Esophagus squamous epithelium (tissue), 5 donors: ENCODE measurements at places on chromosomes 6 and 20.

GRCh38 chr20:62815066-62815991 is 1.5 kb upstream of the COL9A3 start:
- H3K27ac ChIP-seq: no peak overlapping the region
- H3K4me1 ChIP-seq: peaks cover 47% of the 10 kb centered on the region
- no peak for DNase-seq

DNA sequence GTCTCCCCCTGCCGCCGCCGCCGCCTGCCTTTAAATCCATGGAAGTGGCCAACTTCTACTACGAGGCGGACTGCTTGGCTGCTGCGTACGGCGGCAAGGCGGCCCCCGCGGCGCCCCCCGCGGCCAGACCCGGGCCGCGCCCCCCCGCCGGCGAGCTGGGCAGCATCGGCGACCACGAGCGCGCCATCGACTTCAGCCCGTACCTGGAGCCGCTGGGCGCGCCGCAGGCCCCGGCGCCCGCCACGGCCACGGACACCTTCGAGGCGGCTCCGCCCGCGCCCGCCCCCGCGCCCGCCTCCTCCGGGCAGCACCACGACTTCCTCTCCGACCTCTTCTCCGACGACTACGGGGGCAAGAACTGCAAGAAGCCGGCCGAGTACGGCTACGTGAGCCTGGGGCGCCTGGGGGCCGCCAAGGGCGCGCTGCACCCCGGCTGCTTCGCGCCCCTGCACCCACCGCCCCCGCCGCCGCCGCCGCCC is 474 bp downstream of the CEBPB start:
- H3K27ac ChIP-seq: peak overlapping the region; percentile 98
- H3K4me3 ChIP-seq: peak overlapping the region; percentile 98
- peaks cover 4% of the 10 kb centered on the region for H3K36me3 ChIP-seq
- H3K4me1 ChIP-seq: peaks cover 32% of the 10 kb centered on the region

- H3K4me3 ChIP-seq: peak overlapping the region; percentile 79
- peaks cover 28% of the 10 kb centered on the region for H3K4me1 ChIP-seq
- peak overlapping the region; percentile 75 for H3K27ac ChIP-seq
Measured at GRCh38 chr6:42136508-42137193, 5.8 kb downstream of the C6orf132 start.

DNA sequence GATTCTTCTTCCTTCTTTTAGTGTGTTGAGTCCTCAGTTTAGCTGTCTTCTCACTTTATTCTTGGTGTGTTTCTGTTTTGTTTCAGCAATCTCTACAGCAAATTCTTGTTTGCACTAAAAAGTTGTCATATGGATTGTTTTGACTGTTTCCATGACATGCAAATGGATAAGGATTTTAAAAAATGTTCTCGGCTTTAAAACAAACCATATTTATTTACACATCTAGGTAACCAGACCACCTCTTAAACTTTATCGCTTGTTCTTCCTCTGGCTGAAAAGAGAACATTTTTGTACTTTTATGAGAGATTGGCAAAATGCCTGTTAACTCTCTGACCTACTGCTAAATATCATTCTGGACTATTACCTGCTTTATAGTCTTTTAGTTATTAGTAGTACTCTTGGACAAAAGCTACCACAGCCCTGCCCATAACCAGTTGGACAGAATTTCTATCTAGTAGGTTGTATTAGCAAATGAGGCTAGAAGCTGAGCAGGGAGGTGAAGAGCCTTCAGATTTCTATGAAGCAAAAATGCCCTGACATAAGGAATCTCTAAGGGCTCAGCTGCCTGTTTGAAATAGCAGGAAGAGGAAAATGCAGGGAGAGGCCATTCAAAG is 268.3 kb downstream of the CD109 start:
- H3K4me1 ChIP-seq: no peaks in the 10 kb centered on the region
- no peak overlapping the region for H3K27ac ChIP-seq
- DNase-seq: no peak
- H3K36me3 ChIP-seq: no peaks in the 10 kb centered on the region
- H3K4me3 ChIP-seq: no peak overlapping the region

GRCh38 chr6:131430531-131430930 is 142.5 kb upstream of the ARG1 start:
- H3K4me3 ChIP-seq: no peak overlapping the region
- H3K27me3 ChIP-seq: no peaks in the 10 kb centered on the region
- no peak overlapping the region for H3K27ac ChIP-seq
- H3K4me1 ChIP-seq: no peaks in the 10 kb centered on the region

DNA sequence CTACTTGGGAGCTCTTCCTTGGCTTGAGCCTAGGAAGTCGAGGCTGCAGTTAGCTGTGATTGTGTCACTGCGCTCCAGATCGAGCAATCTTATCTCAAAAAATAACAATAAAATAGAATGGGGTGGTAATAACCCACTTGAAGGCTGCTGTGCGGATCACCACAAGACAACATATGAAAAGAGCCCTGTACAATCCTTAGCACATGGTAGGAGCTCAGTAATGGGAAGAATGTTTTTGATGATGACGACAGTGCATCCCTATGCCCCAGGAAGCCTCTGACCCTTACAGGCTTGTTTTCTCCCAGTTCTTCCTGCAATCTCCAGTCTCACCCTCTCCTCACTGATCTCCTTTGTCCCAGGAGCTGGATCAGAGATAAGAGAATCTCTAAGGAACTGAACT is 15.5 kb downstream of the SCUBE3 start:
- H3K4me1 ChIP-seq: no peaks in the 10 kb centered on the region
- no peak overlapping the region for H3K4me3 ChIP-seq
- H3K27ac ChIP-seq: no peak overlapping the region
- DNase-seq: no peak

DNA sequence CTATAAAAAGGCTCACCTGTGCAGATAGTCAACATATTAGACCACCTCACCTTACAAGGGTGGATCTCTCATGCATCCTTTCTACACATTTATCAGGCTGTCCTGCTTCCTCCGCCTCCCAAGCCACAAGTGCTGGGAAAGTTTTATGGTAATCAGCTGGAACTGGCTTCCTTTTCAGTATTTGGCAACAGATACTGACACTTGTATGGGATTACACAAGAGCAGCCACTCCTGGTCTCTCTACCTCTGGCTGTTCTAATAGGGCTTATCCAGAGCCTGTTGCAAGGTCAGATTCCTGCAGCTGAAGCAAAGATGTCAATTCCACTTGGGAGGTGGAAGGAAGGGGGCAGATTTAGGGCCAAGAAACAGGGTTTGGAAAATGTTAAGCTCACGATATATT is 503 bp upstream of the GPLD1 start:
- H3K4me1 ChIP-seq: peaks cover 20% of the 10 kb centered on the region
- no peak for DNase-seq
- H3K27me3 ChIP-seq: no peaks in the 10 kb centered on the region
- no peaks in the 10 kb centered on the region for H3K36me3 ChIP-seq
- no peak overlapping the region for H3K4me3 ChIP-seq
- no peak overlapping the region for H3K27ac ChIP-seq

DNA sequence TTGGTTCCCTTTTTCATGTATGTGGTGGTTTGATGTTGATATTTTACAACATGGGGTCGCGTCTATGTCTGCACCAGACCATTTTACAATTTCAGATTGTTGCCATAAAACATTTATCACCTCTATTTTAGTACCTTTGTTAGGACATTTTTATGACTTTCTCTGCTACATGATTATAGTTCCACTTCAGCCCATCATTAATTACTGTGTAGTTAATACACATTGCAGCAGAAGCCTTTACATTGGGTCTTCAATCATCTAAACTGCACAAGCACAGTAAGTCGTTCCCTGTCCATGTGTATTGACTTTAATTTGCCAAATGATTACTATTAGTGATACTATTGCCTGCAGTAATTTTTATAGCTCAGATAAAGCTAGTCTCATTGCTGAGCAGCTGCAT is 15.7 kb upstream of the TMEM217 start:
- no peaks in the 10 kb centered on the region for H3K36me3 ChIP-seq
- no peaks in the 10 kb centered on the region for H3K27me3 ChIP-seq
- DNase-seq: no peak
- H3K27ac ChIP-seq: no peak overlapping the region
- H3K4me3 ChIP-seq: no peak overlapping the region

GRCh38 chr6:158780246-158780884 is 38.8 kb downstream of the EZR start:
- no peak overlapping the region for H3K4me3 ChIP-seq
- no peak for DNase-seq
- peaks cover 10% of the 10 kb centered on the region for H3K4me1 ChIP-seq
- no peaks in the 10 kb centered on the region for H3K27me3 ChIP-seq
- H3K36me3 ChIP-seq: peaks cover 28% of the 10 kb centered on the region
- peak overlapping the region; percentile 88 for H3K27ac ChIP-seq

- DNase-seq: no peak
- H3K4me3 ChIP-seq: no peak overlapping the region
- no peaks in the 10 kb centered on the region for H3K27me3 ChIP-seq
- H3K27ac ChIP-seq: no peak overlapping the region
- no peaks in the 10 kb centered on the region for H3K4me1 ChIP-seq
Measured at GRCh38 chr20:8829256-8829655, 239.6 kb upstream of the PLCB4 start.

GRCh38 chr20:45967551-45968080 is 4.4 kb downstream of the ZNF335 start:
- H3K4me1 ChIP-seq: peaks cover 14% of the 10 kb centered on the region
- no peak for DNase-seq
- peaks cover 23% of the 10 kb centered on the region for H3K36me3 ChIP-seq
- H3K27me3 ChIP-seq: no peaks in the 10 kb centered on the region
- H3K4me3 ChIP-seq: no peak overlapping the region

DNA sequence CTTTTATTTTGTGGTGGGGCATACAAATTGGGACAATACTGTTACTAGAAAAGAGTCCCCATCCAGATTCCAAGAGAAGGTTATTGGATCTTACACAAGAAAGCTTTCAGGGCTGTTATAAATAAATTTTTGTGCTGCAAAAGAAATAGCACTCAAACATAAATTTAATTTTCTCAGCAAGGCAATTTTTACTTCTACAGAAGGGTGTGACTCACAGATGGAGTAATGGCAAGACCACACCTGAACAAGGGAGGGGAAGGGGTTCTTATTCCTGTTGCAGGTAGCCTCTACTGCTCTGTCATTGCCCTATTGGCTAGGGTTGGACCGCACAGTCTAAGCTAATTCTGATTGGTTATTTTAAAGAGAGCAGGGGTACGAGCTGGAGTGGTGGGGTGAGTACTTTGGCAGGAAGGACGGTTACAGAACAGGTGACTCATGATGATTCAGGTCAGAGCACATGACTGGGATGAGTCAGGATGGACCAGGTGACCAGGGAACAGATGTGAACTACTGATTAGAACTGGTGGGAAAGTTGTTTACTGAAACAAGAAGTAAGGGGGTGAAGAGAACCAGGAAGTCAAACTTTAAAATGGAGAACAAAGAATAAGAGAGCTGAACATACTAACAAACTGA is 41.1 kb downstream of the CNR1 start:
- no peak overlapping the region for H3K27ac ChIP-seq
- no peaks in the 10 kb centered on the region for H3K27me3 ChIP-seq
- no peaks in the 10 kb centered on the region for H3K36me3 ChIP-seq
- no peak for DNase-seq

- H3K4me3 ChIP-seq: no peak overlapping the region
- H3K27me3 ChIP-seq: no peaks in the 10 kb centered on the region
- H3K4me1 ChIP-seq: peaks cover 14% of the 10 kb centered on the region
- DNase-seq: no peak
- peaks cover 11% of the 10 kb centered on the region for H3K36me3 ChIP-seq
- no peak overlapping the region for H3K27ac ChIP-seq
Measured at GRCh38 chr20:25629816-25630499, 6.1 kb upstream of the NANP start.
